Activated CD8-positive, alpha-beta T cell treated with anti-CD3 and anti-CD28 coated beads, Interleukin-2, amount 10 ng/mL, durations not matched to agents 7 days and 5 days (primary cell): ENCODE measurements at places on chromosomes 13 and 19. TPM values are rescaled to one million over a fixed set of nuclear protein-coding genes. Genes with fewer than 3 reads are reported as not detected.

SHANK1 gene
- total RNA-seq, result not detected

ZNF431 gene
- 22.6 TPM for total RNA-seq

MEIOSIN gene
- total RNA-seq, result not detected

SIGLECL1 gene
- total RNA-seq, result not detected

CCDC169 gene
- total RNA-seq, result not detected

SIGLEC7 gene
- total RNA-seq, result not detected

CEACAM8 gene
- not detected for total RNA-seq

ADAMTS10 gene
- total RNA-seq, result 3.6 TPM

TNFSF11 gene
- 0.94 TPM for total RNA-seq
